ENCODE measurements at places on chromosomes 16 and 17.

DNA sequence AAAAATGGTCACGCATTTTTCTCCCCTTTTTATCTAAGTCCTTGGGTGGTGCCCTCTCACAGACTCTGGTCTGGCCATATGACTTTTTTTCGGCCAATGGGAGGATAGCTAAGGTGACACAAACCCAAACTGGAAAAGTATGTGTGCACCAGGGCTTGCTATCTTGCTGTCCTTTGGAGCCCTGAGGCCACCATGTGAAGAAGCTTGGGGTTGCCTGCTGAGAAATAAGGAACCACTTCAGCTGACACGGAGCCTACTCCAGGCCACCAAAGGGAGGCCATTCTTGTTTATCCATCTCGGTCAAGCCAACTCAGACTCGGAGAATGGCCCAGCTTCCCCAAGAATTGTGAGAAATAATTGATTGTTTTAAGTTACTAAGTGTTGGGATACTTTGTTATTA lies 111.4 kb upstream of the ZFHX3 start:
- DNase-seq, result no peak

GRCh38 chr16:62751218-62751617 lies 715.0 kb upstream of the CDH8 start:
- no peak for DNase-seq

- no peak for DNase-seq
These were observed 41.6 kb downstream of the SNX11 start for GRCh38 chr17:48148854-48149786.

DNA sequence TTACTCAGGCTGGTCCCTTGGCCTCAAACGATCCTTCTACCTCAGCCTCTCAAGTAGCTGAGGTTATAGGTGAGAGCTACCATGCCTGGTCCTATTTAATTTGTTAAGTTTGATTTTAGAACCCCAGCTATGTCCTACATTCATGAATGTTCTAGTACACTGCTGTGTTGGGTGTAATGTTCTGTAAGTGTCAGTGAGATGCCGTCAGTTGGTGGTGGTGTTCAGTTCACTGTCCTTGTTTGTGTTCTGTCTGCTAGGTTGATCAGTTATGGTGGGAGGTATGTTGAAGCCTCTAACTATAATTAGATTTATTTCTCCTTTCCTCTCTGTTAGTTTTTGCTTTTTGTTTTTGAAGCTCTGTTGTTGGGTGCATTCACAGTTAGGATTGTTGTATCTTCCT lies 8.3 kb downstream of the IST1 start:
- DNase-seq, result no peak

- DNase-seq, result no peak
These were observed 21.4 kb downstream of the CDH5 start for GRCh38 chr16:66387817-66388332.

DNA sequence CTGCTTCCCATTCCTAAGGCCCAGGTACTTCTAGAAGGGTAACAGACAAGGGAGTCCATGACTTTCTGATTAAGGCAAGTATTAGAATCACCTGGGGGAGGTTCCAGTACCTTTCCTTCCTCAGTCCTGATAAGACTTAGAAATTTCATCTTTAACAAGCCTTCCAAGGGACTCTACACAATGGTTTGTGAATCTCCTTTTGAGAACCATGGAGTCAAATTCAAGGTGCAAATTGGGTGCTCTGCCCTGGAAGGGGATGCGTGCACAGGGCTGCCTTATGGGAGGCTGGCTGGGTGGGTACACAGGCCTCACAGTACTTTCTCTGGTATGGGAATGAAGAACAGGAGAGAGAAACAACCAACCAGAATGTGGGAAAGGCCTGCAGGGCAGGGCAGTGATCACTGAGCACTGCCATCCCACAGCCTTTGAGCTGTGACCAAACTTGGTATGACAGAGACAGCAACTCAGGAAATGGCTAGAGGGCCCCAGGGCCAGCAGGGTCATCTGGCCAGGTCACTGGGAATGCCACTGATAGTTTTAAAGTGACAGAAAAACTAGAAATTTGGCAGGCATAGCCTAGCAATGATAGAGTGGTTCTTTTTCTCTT lies 3.6 kb upstream of the TMIGD1 start:
- no peak for DNase-seq

GRCh38 chr17:72056727-72057290 lies 64.0 kb upstream of the SOX9 start:
- no peak for DNase-seq

- no peak for DNase-seq
These were observed 130.4 kb upstream of the MPHOSPH6 start for GRCh38 chr16:82300374-82300951.
